ENCODE measurements at places on chromosomes 12 and 14. TPM values are rescaled to one million over a fixed set of nuclear protein-coding genes. Genes with fewer than 3 reads are reported as not detected.

AICDA gene
- not detected for total RNA-seq

ZBTB39 gene
- 3.7 TPM for total RNA-seq

COX8C gene
- total RNA-seq = not detected

SLCO1A2 gene
- total RNA-seq = 4.8 TPM

CLSTN3 gene
- total RNA-seq = 8.5 TPM

LRP6 gene
- 8.3 TPM for total RNA-seq

LPAR5 gene
- total RNA-seq = 2.5 TPM

IFNG-AS1 gene
- not detected for total RNA-seq

DNA sequence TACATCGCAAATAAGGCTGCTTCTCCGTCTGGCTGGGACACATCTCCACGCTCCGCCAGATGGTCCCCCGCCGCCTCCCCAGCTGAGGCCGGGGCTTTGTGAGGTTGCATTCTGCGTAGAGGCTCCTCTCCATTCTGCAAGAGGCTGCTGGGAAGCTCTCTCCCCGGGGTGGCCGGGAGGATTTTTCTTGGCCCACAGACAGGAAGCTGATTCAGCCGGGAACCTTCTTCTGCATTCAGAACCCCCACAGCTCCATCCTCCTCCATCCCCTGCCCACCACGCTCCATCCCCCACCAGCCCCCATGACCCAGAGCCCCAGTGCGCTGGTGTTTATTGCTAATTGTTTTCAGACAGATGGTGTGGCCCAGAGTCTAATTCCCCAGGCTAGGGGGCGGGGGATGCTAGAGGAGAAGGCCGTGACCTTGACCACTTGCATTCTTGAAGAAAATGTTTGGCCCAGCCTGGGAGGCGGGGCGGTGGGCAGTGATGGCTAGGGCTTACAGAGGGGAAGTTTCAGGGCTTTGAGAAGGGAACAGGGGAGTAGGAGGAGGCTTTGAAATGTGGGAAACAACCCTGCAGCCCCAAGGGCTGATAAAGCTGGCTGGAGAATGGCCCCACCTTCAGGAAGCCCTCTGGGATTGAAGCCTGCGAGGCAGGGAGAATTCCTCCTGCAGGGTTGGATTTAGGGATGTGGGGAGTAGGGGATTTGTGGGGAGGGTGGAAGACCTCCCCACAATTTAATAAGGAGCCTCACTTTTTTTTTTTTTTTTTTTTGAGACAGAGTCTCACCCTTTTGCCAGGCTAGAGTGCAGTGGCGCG lies 88.5 kb upstream of the NCOR2 start:
- DNase-seq = peak; percentile 90

DNA sequence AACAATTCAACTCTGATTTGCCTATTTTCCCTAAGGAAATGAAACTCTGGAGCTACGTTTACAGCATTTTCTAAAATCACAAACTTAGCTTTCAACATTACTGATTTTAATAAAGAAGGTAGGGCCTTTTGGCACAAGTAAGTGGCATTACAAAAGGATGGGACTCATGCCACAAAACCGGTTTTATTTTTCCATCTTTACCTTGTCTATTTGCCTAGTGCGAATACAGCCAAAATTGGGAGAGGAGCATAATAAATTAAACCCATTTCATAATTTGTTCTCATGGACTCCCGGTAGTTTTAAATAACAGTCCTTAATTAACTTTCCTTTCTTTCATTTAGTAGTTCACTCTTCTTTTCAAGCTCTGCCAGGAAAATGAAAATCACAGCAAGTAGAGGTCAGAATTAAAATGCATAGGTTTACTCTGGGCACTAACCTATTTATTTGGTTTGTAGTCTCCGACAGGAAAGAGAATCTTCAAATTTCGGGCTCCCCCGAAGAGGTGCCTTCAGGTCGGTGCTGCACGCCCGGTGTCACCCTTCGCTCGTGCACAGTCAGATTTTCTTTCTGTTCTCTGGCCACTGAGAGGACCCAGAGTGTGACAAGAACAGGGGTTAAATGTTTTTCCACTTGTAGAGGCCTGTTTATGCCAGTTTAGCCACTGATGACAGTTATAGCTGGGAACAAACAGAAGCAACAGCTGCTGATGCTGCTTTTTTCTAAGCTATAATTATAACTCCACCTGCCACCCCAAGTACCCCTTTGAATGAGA lies at the start of gene BEST3:
Gene BEST3 (minus strand): TSS at position 535 of the 772 bp plus-strand sequence. CDS start 1,505 bp downstream, outside the sequence.
- no peak for DNase-seq

GRCh38 chr12:94318181-94318580 lies 141.5 kb downstream of the CEP83 start:
- DNase-seq = no peak

DNA sequence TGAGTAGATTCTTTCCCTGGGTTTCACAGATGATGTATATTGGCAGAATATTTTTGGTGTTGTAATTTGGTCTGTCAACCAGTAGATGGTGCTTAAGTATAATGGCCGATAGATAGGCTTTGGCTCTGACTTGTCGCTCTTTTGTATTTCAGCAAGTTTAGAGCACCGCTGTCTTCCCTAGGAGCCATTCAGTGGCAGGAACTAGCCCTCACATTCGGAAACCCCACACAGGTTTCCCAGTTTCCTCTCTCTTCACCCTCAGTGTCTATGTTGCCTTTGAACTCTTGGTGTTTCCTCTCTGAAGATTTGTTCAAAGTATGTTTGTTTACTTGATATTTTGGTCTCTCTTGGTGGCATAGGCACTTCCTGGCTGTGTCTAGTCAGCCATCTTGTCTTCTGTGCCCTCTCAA lies 102.2 kb downstream of the GPHN start:
- DNase-seq = no peak

DNA sequence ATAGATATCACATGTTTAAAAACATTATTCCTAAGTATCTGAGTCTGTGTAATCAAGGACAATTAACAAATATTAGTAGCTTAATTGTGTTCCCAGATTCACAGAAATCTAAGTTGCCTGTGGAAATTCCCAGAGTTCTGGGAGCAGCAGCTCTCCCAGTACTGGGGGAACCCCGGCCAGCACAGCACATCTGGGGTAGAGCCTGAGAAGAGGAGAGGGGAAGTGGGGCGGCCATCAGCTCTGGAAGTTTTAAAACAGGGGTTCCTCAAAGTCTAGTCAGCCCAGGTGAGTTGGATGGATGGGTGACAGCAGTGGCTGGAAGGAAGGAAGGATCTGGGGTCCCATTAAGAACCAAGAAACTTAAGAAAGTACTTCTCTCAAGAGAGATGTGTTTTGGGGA lies 24.6 kb downstream of the PRICKLE1 start:
- no peak for DNase-seq

DNA sequence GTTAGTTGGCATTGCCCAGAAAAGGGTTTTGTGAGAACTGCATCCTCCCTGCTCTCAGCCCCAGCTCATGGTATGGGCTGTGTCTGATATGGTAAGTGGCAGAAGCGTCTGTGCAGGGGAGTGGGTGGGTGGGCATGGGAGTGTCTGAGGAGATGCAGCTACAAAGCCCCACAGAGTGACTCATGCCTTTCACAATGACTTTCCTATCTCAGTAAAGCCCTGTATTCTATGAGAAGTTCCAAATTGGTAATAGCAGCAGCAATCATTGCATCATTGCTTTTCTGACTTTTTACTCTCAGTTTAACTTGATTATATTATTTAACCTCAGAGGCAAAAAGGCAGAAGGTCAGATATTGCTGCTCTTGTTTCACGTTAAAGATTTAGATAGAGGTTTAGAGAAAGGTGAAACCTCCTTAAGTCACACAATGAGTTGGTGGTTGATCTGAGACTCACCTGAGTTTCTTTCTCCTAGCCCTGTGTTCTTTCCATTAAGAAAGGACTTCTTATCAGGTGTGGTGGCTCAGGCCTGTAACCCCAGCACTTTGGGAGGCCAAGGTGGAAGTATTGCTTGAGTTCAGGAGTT lies 171.7 kb downstream of the SLC5A8 start:
- no peak for DNase-seq

DNA sequence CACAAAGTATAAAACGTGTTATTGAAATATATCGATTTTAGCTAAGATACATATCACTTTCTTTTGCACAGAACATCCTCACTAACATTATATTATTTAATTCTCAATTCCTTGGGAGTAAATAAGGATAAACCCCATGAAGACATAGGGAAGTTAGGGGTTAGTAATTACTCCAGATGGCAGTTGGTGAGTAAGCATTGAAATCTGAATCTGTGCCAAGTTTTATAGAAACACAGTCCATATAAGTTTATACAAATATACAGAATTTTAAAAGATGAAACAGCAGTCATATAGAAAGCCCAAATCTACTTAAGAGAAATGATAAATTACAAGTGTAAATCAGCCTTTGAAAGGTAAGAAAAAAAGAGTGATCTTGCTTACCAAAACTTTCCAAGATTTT lies 200.4 kb upstream of the SYT10 start:
- DNase-seq = no peak

- DNase-seq = no peak
These were observed 76.0 kb downstream of the WDR20 start for GRCh38 chr14:102215576-102216250.

DNA sequence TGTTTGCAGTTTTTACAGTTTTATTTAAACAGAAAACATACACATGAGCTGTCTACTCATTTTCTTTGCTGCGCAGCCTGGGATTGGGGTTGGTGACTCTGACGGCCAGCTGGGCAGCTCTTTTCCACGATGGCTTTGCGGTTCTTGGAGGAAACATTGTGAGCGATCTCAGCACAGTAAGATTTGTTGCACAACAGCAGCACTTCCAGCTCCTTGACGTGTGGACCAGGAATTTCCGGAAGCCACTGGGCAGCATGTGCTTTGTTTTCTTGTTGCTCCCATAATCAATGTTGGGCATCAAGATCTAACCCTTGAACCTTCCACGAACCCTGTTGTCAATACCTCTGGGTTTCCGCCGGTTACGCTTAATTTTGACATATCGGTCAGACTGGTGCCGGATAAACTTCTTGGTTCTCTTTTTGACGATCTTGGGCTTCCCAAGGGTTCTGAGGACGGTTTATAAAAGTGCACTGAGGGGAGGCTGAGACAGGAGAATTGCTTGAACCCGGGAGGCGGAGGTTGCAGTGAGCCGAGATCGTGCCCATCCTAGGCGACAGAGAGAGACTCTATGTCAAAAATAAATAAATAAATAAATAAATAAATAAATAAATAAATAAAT lies 21.8 kb downstream of the FKBP11 start:
- no peak for DNase-seq

DNA sequence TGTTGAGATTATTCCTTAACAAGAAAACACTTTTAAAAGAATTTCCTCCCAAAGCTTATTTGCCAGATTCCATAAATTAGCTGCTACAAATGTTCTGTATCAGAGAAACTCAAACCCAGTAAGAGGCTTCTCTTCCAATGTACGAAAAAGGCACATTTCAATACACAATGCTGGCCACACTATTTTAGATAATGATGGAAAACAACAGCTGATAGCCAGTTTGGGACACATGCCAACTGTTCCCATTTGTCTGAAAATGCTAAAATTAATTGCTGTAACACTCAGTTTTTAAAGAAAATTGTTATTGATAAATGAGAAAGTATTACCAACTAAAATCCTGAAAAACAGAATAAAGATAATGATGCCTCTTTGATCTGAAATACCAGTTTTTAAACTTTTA lies 4.4 kb downstream of the CFL2 start:
- DNase-seq = no peak

- no peak for DNase-seq
These were observed 129.5 kb downstream of the SLC38A6 start for GRCh38 chr14:61110316-61111082.

DNA sequence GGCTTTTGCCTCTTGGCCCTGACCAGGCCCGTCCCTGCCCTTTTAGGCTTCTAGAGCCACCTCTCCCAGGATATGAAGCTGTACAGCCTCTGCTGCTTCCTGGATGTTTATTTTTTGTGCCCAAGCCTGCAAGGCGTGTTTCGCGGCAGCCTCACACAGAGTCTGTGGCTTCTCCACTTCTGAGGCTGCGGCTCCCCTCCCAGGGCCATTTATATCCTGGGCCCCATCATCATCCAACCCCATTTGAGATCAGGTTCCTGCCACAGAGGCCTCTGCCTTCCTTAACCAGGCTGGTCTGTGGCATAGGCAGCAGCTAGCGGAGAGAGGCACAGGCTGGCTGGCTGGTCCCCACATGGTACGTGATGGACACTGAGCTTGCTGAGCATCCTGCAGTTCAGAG lies 114.1 kb upstream of the PWP1 start:
- no peak for DNase-seq

DNA sequence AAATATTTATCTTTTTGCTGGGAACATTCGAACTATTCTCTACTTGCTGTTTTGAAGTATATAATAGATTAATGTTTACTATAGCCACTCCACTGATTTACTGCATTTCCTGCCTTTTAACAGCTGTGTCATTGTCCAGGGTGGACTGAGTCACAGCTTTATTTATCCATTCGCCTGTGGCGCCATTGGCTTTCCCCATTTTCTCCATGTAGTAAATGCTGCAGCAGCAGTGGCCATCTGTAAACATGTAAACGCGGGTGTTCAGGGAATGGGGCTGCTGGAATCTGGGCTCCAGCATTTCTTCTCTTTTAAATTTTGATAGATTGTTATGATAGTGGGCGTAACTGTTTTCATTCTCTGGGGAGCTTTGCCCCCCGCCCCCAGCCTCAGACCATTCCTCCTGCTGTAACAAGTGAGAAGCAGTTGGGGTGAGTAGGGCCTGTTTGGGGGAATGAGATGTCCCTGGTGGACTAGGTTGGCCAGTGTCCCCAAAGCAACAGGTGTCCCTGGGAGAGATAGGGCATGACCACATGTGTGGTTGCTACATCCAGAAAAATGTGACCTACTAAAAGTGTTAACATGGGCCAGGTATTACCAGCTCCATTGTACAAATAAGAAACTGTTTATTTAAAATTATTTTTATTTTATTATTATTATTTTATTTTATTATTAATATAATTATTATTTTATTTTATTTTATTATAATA lies 32.9 kb downstream of the RIN3 start:
- peak; percentile 73 for DNase-seq

Measured in A172 (cell line).